A549 treated with Mapracorat at 1 μM for 4 hours (cell line): ENCODE measurements at places on chromosomes 1 and 21. TPM values are rescaled to one million over a fixed set of nuclear protein-coding genes. Genes with fewer than 3 reads are reported as not detected.

The GCSAML gene
- not detected in 5 replicates for total RNA-seq

The SPATC1L gene
- total RNA-seq: 0.15 to 0.42 TPM (median 0.27 TPM) in 5 replicates

The GNAT2 gene
- 0.13 to 0.17 TPM (median 0.17 TPM) in 3 of 5 replicates, not detected in the others for total RNA-seq

The AADACL3 gene
- not detected in 5 replicates for total RNA-seq

The PODN gene
- not detected in 5 replicates for total RNA-seq

The MATN1 gene
- total RNA-seq: 0.11 to 0.26 TPM (median 0.17 TPM) in 4 of 5 replicates, not detected in the other
